Common myeloid progenitor, CD34-positive (primary cell): ENCODE measurements at places on chromosomes 16 and 17.

DNA sequence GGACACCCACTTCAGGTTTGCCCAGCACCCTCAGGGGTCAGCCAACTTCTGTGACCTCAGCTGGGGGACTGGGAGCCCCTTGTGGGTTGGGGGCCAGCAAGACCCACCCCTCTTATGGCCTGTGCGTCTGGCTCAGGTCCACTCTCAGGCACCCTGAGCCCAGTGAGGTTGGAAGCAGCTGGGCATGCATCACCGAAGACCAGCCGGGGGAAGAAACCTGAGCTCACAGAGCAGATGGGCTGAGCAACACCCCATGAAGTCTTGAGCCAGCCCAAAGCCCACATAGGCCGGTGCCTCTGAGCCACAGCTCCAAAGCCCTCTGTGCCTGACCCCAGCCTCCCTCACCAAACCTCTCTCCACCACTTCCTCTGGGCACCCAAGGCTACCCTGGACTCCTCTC is 166.7 kb downstream of the RBFOX3 start:
- no peaks in the 10 kb centered on the region for H3K36me3 ChIP-seq
- H3K4me3 ChIP-seq, result no peak overlapping the region
- DNase-seq, result no peak
- H3K27ac ChIP-seq, result no peak overlapping the region
- no peaks in the 10 kb centered on the region for H3K4me1 ChIP-seq

- H3K27me3 ChIP-seq, result peaks cover 3% of the 10 kb centered on the region
- DNase-seq, result peak; percentile 36
- H3K36me3 ChIP-seq, result no peaks in the 10 kb centered on the region
- H3K27ac ChIP-seq, result no peak overlapping the region
- H3K4me1 ChIP-seq, result no peaks in the 10 kb centered on the region
- no peak overlapping the region for H3K4me3 ChIP-seq
Measured at GRCh38 chr16:10297341-10298006, 88.4 kb upstream of the ATF7IP2 start.

GRCh38 chr17:81163703-81164370 is 1.5 kb upstream of the PVALEF start:
- no peaks in the 10 kb centered on the region for H3K36me3 ChIP-seq
- H3K27me3 ChIP-seq, result peaks cover 9% of the 10 kb centered on the region
- H3K4me3 ChIP-seq, result no peak overlapping the region
- DNase-seq, result no peak
- peaks cover 31% of the 10 kb centered on the region for H3K4me1 ChIP-seq
- H3K27ac ChIP-seq, result no peak overlapping the region

DNA sequence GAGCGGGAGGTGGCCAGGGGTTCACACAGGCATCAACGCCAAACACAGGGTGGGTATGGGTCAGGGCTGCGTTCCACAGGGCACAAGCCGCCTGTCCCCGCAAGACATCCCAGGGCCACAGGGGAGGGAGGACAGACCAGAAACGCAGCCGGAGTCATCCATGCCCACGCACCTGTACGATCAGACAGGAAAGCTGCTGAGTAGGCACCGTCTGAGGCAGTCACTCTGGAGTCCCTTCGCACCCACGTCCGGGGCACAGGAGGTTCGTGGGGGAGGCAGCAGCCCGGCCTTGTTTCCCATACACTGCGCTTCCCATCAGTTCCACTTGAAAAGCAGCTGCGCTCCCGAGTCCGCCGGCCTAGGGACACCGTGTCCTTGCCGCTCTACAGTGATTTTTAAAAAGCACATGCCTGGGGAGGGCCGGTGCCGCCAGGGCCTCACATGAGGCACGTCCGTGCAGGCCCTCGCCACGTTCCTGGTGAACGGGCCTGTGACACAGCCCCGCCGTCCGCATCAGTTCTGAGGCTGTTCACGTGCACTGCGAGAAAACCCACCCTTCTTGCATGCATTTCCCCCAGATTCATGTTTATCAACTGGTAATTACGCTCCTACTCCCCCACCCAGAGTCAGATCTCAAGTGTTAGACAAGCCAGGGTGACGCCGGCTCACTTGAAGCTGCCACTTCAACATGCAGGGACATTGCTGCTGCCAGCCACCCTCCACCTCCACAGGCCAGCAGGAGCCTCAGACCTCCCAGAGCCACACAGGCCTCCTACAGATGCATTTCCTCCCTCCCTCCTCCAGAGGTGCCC is 34.8 kb downstream of the WDR45B start:
- H3K36me3 ChIP-seq, result peaks cover 64% of the 10 kb centered on the region
- no peak overlapping the region for H3K4me3 ChIP-seq
- H3K4me1 ChIP-seq, result no peaks in the 10 kb centered on the region
- no peaks in the 10 kb centered on the region for H3K27me3 ChIP-seq

DNA sequence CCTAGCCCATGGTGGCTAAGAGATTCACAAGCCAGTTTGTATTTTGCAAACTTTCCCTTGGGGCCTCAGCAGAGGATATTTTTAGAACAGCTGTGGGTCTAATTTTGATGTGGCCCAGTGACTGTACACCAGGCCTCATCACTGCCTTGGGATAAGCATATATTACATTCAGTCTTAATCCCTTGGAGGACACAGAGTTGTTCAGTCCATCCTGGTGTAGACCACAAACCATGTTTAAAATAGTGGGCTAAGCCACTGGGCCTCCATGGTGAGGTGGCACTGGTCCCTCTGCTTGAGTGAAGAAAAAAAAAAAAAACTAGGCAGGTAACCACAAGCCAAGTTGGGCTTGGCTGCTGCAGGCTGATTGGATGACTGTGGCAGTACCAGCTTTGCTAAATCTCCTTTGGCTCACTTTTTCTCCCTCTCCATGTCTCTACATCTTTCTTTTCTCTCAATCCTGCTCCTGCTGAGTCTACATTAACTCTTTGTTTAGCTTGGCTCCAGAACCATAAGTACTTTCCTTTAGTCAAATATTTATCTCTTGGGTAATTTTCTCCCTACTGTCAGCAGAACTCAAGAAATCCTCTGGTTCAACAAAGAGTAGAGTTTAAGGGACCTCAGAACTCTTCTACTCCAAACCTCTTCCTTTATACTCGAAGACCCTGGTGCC is 120.0 kb upstream of the TBX2 start:
- no peak overlapping the region for H3K4me3 ChIP-seq
- no peaks in the 10 kb centered on the region for H3K36me3 ChIP-seq
- H3K27me3 ChIP-seq, result no peaks in the 10 kb centered on the region

- H3K27ac ChIP-seq, result no peak overlapping the region
- peaks cover 26% of the 10 kb centered on the region for H3K4me1 ChIP-seq
- DNase-seq, result no peak
- H3K36me3 ChIP-seq, result no peaks in the 10 kb centered on the region
Measured at GRCh38 chr16:57818377-57819064, 16.2 kb upstream of the KIFC3 start.

DNA sequence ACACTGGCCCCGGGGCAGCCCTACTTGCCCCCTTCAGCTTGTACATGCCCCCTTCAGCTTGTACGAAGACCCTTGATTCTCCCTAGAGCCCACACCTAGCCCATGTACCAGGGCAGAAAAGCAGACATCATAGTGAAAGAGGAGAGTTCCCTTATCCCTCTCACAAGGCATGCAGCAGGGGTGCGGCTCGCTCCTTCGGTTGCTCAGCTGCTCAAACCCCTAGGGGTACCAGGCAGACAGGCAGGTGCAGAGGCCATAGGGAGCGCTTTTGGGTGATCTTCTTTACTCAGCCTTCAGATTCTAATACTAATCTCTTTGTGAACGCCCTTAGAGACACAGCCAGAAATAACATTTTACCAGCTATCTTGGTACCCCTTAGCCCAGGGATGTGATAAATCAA is 286.3 kb downstream of the NPIPA8 start:
- no peak overlapping the region for H3K4me3 ChIP-seq
- no peaks in the 10 kb centered on the region for H3K4me1 ChIP-seq
- peaks cover 2% of the 10 kb centered on the region for H3K27me3 ChIP-seq
- DNase-seq, result no peak

DNA sequence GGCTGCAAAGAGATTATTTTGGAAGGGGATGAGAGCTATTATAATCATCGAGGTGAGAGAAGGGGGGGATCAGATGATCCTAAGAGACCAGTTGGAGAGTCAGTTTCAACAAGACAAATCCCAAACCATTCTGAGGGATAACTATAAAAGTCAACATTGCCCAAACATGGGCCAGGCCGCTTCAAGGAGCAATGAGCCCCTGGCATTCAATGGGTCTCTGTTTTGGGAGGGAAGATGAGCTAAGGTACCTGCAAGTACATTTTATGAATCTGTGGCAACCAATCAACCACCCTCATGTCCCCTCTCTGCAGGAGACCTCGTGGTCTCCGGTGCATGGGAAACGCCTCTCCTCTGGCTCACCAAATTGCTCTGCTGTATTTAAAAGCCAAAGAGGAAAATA is 209.9 kb upstream of the C16orf82 start:
- H3K4me3 ChIP-seq, result no peak overlapping the region
- no peak for DNase-seq
- no peak overlapping the region for H3K27ac ChIP-seq

- H3K27ac ChIP-seq, result no peak overlapping the region
- H3K27me3 ChIP-seq, result no peaks in the 10 kb centered on the region
- DNase-seq, result no peak
- no peak overlapping the region for H3K4me3 ChIP-seq
Measured at GRCh38 chr17:12127177-12127576, 106.5 kb downstream of the MAP2K4 start.

DNA sequence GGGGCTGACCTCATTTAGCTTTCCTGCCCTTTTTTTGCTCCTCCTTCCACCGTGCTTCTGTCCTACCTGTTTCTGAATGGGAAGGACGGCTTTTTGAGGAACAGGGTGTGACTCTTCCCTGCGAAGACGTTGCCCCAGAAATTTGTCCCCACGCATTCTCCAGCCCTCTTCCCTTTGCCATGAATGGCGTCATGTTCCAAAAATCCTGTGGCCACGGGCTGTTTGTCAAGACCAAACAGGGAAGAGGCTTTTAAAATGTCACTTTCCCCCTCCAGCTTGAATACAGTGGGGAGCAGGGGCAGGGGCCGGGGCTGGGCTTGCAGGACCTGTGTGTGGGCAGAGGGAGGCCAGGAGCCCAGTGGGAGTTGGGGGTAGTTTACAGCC is 13.9 kb downstream of the MPRIP start:
- no peaks in the 10 kb centered on the region for H3K27me3 ChIP-seq
- H3K4me3 ChIP-seq, result no peak overlapping the region
- H3K36me3 ChIP-seq, result peaks cover 28% of the 10 kb centered on the region

GRCh38 chr16:5541356-5541755 is 443.8 kb upstream of the EEF2KMT start:
- no peak overlapping the region for H3K27ac ChIP-seq
- no peaks in the 10 kb centered on the region for H3K36me3 ChIP-seq
- DNase-seq, result no peak

GRCh38 chr17:57668332-57668731 is 76.8 kb downstream of the CCDC182 start:
- peaks cover 85% of the 10 kb centered on the region for H3K36me3 ChIP-seq
- no peak for DNase-seq
- H3K4me3 ChIP-seq, result no peak overlapping the region
- H3K27me3 ChIP-seq, result no peaks in the 10 kb centered on the region
- peaks cover 17% of the 10 kb centered on the region for H3K4me1 ChIP-seq

- DNase-seq, result no peak
- H3K4me1 ChIP-seq, result peaks cover 17% of the 10 kb centered on the region
- H3K27ac ChIP-seq, result no peak overlapping the region
Measured at GRCh38 chr17:59769887-59770286, 62.4 kb downstream of the VMP1 start.

DNA sequence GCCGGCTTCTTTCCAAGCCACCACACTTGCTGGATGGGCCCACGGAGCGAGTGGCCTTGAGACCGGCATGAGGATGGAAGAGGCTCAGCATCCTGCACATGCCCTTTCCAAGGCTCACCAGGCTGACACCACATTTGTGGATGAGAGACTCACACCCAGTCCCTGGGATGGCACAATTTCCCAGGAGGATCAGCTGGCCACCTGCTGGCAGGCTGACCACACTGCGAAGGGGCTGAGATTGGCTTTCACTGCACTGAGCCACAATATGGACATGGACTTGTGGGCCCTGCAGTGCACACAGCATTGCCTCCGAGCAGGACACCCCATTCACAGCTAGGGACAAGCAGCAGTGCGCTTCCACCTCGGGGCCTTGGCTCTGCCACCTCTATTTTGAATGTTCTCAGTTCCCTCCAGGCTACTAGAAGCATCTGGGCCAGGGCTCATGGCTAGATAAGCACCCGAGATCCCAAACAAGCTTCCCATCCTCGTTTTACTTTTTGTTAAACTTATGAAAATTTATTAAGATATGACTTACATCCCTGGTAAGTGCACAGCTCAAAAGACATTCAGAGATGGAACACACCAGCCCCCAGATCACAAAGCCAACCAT is 25.3 kb upstream of the KSR1 start:
- DNase-seq, result peak; percentile 37
- H3K27ac ChIP-seq, result no peak overlapping the region
- no peaks in the 10 kb centered on the region for H3K27me3 ChIP-seq

- no peak overlapping the region for H3K4me3 ChIP-seq
- no peaks in the 10 kb centered on the region for H3K27me3 ChIP-seq
- H3K27ac ChIP-seq, result no peak overlapping the region
- no peaks in the 10 kb centered on the region for H3K36me3 ChIP-seq
- no peak for DNase-seq
- peaks cover 11% of the 10 kb centered on the region for H3K4me1 ChIP-seq
Measured at GRCh38 chr17:19996502-19996901, 12.7 kb upstream of the SPECC1 start.

- H3K36me3 ChIP-seq, result no peaks in the 10 kb centered on the region
- DNase-seq, result no peak
- H3K27me3 ChIP-seq, result no peaks in the 10 kb centered on the region
- H3K4me1 ChIP-seq, result peaks cover 84% of the 10 kb centered on the region
- peak overlapping the region; percentile 56 for H3K27ac ChIP-seq
- peak overlapping the region; percentile 36 for H3K4me3 ChIP-seq
Measured at GRCh38 chr16:27242868-27243590, 25.5 kb downstream of the NSMCE1 start.

DNA sequence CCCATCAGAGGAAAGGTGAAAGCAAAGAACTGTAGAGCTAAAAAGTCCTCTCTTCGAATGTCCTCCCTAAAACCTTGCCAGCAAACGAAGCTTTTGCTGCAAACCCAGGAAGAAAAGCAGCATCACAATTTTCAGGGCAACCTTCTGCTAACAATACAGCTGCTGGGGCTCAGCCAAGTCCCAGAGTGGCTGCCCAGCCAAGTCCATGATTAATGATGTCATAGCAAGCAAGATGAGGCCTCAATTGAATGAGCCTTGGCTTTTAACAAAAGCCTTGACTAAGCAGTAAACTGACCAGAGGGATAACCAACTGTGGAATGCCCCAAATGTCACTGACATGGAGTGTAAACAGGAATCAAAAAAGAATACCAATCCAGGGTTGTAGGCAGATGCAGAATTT is 342.7 kb downstream of the PMP22 start:
- H3K4me1 ChIP-seq, result peaks cover 3% of the 10 kb centered on the region
- no peak overlapping the region for H3K27ac ChIP-seq
- H3K4me3 ChIP-seq, result no peak overlapping the region

DNA sequence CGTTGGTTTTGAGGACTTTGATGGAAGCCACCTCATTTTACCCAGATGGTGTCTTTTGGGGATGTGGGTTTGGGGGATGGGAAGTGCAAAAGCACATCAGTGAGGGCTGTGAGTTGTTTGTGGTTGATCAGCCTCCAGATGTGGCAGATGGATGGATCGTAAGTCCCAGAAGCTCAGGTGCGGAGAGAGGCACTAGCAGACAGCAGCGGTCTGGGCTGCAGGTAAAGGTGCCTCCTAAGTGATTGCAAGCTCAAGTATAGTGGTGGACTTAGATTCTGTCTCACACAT is 18.0 kb downstream of the HS3ST3B1 start:
- H3K36me3 ChIP-seq, result peaks cover 4% of the 10 kb centered on the region
- no peaks in the 10 kb centered on the region for H3K27me3 ChIP-seq
- H3K4me3 ChIP-seq, result no peak overlapping the region
- peaks cover 3% of the 10 kb centered on the region for H3K4me1 ChIP-seq
- no peak overlapping the region for H3K27ac ChIP-seq
